Stimulated activated CD4-positive, alpha-beta T cell treated with anti-CD3 and anti-CD28 coated beads, Interleukin-4, amount 100 ng/mL, for 1 hour (primary cell): ENCODE measurements at places on chromosomes 6 and 20.

DNA sequence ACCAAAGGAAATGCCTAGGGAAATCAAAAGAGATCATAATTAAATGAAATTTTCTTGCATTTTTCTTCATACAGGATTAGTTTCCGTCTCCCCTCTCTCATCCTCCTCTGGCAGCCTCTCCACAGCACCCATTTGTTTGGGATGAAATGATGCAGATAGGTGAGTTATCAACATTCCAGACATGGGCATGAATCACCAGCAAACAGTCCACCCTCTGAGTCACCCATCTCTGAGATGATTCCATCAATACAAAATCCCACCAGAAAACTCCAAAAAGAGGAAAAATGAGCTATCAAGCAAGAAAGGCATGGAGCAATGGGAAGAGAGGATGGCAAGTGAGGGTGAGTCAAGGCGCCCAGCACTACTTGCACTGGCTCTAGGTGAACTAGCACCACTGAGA is 11.4 kb downstream of the MC3R start:
- no peak for DNase-seq

- DNase-seq = no peak
Observed at GRCh38 chr6:5446362-5447075, 185.2 kb downstream of the FARS2 start.

GRCh38 chr6:52284131-52284459 is 447 bp downstream of the MCM3 start:
- no peak for DNase-seq

- no peak for DNase-seq
Observed at GRCh38 chr6:127026247-127026646, 92.2 kb upstream of the RSPO3 start.

GRCh38 chr6:99145738-99146137 is 198.0 kb upstream of the FBXL4 start:
- DNase-seq = no peak

GRCh38 chr6:148497717-148498116 is 155.1 kb downstream of the SASH1 start:
- DNase-seq = no peak

- no peak for DNase-seq
Observed at GRCh38 chr20:8740265-8740664, 328.6 kb upstream of the PLCB4 start.

- DNase-seq = no peak
Observed at GRCh38 chr6:167698540-167698939, 128.2 kb upstream of the AFDN start.

- no peak for DNase-seq
Observed at GRCh38 chr20:23147964-23148730, 62.0 kb upstream of the CD93 start.

DNA sequence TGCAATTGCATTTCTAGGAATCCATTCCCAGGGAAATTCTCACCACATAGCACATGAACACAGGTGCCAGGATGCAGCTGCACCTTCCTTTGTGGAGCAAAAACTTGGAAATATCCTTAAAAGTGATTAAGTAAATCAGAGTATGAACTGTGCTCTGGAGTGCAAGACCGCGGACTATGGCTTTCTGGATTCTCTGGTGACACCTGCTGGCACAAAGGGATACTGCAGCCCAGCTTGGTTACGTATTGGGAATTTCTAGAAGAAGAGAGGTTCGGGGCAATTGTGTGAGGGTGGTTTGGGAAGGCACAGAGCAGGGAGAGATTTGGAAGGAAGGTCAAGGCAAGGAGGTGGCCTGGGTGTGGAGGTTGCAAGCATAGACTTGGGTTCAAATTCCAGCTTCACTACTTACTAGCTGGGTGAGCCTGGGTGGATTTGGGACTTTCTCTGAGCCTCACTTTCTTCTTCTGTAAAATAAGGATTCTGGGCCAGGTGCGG is 15.9 kb upstream of the PEDS1 start:
- DNase-seq = peak; percentile 82
